ENCODE measurements at places on chromosomes 5 and 9.

DNA sequence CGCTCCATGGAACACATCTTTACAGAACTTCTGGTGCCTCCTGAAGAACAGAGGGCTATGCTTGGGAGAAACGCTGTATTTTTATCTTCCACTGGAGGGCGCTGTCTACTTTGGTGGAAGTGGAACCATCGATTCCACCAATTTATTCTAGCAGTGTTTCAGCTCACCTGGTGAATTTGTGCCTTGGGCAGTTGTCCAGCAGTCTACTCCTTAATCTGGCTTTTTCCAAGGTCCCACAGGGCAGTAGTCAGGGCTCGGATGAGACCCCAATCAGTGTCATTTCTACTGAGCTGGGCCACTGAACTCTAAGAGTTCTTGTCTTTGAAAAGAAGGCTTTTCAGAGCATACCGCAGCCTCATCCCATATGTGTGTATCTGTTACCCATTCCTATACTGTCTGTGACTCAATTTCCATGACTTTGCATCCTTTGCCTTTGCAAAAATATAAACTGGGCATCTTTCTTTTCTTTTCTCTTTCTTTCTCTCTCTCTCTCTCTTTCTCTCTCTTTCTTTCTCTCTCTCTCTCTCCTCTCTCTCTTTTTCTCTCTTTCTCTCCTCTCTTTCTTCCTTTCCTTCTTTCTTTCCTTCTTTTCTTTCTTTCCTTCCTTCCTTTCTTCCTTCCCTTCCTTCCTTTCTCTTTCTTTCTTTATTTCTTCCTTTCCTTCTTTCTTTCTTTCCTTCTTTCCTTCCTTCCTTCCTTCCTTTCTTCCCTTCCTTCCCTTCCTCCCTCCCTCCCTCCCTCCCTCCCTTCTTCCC, 138.4 kb upstream of the ZNF618 start:
- DNase-seq = no peak

GRCh38 chr5:149262315-149262714, 9.3 kb upstream of the AFAP1L1 start:
- no peak for DNase-seq

DNA sequence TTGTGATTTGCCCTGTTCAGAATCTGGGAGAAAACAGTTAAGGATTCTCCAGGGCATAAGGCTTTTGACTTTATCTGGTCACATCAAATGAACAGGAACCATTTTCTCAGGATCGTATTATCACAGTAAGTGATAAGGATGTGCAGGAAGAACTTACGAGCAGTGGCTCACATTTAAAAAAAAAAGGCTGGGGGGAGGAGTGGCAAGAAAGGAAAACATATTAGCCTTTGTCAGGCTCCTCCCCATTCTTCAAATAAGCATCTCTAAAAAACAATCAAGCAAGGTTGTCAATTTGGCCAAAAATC, 234.3 kb upstream of the TMEM161B start:
- no peak for DNase-seq

DNA sequence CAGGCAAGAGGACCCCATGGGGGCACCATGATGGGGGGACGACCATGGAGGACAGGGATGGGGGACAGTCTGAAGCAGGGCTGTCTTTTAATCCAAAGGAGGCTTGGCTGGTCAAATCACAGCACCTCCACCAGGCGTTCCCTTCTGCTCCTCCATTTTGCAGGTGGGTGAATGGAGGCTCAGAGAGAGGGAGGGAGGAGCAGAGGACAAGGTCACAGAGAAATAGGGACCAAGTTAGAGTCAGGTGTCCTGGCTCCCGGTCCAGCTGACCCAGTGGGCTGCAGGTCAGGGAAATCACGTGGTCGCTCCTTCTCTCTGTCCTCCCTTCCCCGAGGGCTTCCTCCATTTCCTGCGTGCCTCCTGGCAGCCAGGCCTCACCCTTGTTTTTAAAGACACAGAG, 156.4 kb upstream of the SMIM23 start:
- DNase-seq = no peak

GRCh38 chr9:7216004-7216841, 458.4 kb downstream of the KDM4C start:
- DNase-seq = no peak

GRCh38 chr5:32165-32564, 59.8 kb upstream of the PLEKHG4B start:
- DNase-seq = no peak

DNA sequence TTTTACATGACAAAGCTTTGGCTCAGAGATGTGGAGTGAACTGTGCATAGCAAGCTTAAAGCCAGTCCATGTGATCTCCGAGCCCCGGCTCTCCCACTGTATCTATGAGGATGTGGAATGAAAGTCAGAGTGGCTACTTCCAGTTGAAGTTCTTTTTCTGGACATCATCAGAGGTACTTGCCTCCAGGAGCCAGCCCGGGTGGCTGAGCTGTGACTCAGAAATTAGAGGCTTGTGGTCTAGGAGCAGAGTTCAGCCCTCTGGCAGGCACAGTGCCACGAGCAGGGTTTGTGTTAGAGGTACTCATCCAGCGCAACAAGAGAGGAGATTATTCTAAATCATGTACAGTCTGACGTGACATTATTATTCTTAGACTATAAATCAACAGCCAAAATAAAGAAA, 322.5 kb downstream of the CDK5RAP2 start:
- DNase-seq = no peak

DNA sequence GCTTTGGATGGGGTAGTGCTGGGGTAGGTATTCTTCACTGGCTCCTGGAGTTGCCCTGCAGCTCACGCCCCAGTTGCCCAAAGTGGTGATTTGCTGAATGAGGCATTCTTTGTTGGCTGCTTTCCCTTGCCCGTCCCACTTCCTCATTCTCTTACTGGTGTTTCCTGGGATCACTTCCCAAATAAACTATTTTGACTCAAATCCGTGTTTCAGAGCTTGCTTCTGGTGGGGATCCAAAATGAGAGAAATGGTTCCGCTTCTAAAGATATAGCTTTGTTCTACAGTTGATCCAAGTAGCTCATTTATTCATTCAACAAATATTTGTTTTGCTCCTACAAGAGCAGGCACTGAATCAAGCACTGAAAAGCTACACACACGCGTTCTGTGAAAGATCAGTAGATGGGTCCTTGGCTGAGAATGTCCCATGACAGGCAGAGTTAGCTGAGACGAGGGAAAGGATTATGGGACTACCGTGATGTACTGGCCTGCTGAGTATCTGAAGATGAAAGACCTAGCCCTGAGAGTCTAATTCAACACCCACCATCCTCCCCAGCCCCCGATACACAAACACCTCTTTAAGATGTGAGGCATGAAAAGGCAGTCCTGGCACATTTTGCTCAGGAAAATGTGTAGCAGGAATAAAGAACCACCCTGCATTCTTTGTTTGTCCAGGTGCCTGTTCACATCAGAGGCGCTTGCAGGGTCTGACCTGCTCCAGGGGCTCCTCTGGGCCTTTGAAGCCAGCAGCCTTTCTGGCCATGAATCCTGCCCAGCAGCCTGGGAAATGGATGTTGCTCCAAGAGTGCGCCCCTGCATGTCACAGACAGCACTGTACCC, 143.1 kb upstream of the RANBP3L start:
- DNase-seq = no peak

DNA sequence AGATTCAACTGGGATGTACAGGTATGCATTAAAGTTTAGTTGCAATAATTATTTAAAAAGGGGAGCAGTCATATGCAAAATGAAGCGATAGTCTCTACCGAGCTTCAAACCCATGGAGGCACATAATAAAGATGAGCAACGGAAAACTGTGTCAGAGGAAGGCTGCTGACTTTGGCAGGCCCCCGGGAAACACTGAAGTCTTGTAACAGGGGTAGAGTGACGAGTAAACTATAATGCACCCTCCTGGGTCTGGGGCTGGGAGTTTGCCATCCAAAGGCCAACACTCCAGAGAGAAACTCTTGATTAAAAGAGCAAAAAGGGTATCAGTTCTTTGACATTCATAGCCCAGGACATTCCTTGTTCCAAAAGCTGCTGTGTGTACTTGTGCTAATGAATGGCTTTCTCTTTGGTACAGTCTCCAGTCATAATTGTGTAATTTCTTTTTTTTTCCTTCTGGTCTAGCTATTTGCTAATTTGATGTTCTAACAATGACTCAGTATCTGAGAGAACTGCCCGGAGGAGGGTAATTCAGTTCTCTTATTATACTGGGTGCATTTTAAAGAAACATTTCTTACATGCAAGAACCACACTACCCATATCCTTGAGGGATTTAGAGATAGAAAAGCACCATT, 59.2 kb downstream of the TNC start:
- DNase-seq = no peak

DNA sequence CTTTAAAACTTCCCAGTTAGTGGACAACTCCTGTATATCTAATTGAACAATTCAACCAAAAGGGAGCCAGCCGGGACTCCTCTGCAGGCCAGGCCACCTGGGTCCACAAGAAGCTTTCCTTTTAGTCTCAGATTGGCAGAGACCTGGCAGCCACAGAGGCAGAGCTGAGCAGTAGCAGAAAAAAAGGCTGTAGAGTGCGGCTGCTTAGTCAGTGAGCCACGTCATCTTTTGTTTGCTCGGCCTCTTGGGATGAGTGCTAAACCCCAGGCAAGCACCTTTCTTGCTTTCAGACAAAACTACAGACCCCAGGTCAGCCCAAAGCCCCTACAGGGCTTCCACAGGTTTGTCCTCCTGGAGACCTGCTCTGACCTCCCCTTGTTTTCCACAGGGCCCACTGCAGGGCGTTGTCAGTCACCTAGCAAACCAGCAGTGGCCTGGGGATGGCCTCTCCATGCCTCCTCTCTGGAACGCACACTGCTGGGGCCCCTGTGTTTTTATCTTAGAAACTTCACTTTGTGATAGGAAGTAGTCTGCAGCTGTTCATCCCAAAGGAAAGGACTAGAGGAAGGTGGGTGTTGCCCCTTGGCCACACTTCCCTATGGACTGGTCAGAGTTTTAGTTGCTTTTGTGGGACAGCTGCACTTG, 49.9 kb downstream of the SHB start:
- DNase-seq = no peak

DNA sequence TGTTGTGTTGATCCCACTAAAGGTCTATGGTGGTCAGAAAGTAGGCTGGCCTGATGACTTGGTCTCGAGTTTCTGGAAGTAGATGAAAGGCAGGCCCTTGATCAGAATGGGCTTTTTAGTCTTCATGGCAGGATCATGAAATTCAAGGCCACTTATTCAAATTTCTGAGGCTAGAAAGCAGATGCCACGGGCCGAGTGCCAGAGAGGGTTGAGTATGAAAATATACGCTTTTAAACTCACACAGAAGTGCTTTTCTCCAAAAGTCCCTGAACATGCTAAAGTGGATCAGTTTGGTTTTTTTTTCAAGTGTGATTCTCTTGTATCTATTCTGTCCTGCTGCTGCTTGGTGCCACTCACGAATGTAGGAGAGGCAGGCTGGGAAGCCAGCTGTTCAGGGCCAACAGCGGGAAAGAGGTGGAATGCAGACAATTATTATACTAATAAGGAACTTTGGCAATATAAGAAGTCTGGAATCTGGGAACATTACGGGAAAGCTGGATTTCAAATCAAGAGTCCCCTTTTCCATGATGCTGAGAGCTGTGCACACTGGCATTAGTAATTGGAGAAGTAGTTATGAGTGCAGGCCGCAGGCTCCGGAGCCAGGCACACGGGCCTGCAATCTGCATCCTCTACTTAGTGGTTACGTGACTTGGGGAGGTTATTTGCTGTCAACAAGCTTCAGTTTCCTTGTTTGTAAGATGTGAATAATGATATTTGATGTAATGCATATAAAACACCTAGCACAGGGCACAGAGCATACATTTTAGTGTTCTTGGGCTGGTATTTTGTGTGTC, 95.8 kb downstream of the LMNB1 start:
- no peak for DNase-seq

DNA sequence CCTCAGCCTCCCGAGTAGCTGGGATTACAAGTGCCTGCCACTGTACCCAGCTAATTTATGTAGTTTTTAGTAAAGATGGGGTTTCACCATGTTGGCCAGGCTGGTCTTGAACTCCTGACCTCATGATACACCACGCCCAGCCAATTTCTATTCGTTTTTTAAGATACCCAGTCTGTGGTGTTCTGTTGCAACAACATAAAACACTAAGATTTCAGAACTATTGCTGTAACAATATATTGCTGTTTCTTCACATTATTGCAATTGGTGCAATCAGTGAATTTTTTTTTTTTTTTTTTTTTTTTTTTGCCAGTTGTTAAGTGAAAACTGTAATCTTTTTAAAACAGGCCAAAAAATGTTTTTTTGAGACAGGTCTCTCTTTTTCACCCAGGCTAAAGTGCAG, 9.9 kb downstream of the SRP19 start:
- DNase-seq = no peak

DNA sequence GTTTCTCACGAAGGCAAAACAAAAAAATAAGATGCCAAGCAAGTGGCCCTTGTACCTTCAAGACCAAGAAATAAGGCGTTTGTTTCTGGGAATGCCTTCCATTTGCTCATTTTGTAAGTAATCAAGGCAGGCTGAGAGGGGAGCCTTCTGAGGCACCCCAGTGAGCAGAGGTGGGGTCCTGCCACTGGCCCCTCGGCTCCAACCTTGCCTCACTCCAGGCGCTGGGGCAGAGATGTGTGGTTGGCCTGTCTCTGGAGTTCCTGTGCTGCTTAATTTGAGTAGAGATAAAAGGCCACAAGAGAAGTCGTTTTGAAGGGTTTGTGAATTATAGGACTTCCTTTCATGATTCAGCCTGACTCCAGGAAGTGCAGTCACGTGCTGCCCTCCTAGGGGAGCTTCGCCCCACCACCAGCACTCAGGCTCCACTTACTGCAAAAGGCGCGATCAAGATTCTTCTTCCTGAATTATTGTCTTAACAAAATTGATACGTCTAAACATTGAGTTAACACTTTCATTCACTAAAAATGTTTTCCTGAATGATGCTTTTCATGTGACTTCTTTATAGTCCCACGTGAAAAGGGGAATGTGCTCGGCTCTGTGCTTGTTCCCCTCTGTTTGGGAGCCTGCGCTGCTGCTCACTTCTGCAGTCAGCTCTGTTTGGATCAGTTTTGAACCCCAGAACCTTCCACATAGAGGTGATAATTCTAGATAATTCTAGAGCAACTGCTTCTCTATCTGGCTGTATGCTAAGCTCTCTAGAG, 13.7 kb downstream of the SYK start:
- DNase-seq = no peak

Measured in stimulated activated CD8-positive, alpha-beta memory T cell treated with anti-CD3 and anti-CD28 coated beads, Interleukin-12 subunit alpha, Interleukin-12 subunit beta, amount 100 ng/mL, for 4 hours (primary cell).